A549 treated with RU486 at 1 μM for 4 hours (cell line): ENCODE measurements at places on chromosomes 7 and 10. TPM values are rescaled to one million over a fixed set of nuclear protein-coding genes. Genes with fewer than 3 reads are reported as not detected.

ALOX5 gene
- total RNA-seq: 0.30 to 0.59 TPM (median 0.46 TPM) in 5 replicates

H2BK1 gene
- total RNA-seq: not detected in 5 replicates

PRPS1L1 gene
- not detected in 5 replicates for total RNA-seq

NOC3L gene
- total RNA-seq: 14.0 to 27.4 TPM (median 24.2 TPM) in 5 replicates

GNGT1 gene
- total RNA-seq: not detected in 5 replicates

CCDC3 gene
- 0.94 to 1.1 TPM (median 0.99 TPM) in 5 replicates for total RNA-seq

LIPF gene
- total RNA-seq: not detected in 5 replicates

GET4 gene
- total RNA-seq: 40.4 to 61.8 TPM (median 58.8 TPM) in 5 replicates

SNX10 gene
- 2.6 to 4.9 TPM (median 4.6 TPM) in 5 replicates for total RNA-seq
